NCI-H1092 (cell line): ENCODE measurements at places on chromosomes 6 and 20.
A peak's percentile ranks its signal among the peaks of the same experiment; 100 is the strongest.

GRCh38 chr6:161618831-161619454 is 345.1 kb upstream of the AGPAT4 start:
- peak; percentile 83 for DNase-seq

- no peak for DNase-seq
Measured at GRCh38 chr6:24547243-24547642, 52.5 kb downstream of the ALDH5A1 start.

GRCh38 chr6:165967810-165968407 is 199.7 kb downstream of the TBXT start:
- DNase-seq, result no peak

DNA sequence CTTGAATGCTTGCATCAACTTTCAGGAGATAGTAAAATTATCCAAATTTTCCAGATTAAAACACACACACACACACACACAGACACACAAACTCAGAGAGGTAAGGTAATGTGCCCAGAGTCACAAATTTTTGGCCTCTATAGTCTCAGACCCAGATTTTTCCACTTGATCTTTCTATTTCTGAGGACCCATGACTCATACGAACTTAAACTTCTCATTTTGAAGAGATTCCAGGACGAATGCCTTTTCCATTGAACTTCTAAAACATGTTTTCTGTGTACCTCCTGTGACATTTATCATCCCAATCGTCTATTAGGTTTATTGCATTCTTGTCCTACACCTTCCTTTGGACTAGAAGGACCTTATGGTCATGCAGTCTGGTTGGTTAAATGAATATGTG is 172.9 kb upstream of the COL21A1 start:
- DNase-seq, result no peak

- DNase-seq, result no peak
Measured at GRCh38 chr6:170441316-170441715, 111.8 kb downstream of the PSMB1 start.

DNA sequence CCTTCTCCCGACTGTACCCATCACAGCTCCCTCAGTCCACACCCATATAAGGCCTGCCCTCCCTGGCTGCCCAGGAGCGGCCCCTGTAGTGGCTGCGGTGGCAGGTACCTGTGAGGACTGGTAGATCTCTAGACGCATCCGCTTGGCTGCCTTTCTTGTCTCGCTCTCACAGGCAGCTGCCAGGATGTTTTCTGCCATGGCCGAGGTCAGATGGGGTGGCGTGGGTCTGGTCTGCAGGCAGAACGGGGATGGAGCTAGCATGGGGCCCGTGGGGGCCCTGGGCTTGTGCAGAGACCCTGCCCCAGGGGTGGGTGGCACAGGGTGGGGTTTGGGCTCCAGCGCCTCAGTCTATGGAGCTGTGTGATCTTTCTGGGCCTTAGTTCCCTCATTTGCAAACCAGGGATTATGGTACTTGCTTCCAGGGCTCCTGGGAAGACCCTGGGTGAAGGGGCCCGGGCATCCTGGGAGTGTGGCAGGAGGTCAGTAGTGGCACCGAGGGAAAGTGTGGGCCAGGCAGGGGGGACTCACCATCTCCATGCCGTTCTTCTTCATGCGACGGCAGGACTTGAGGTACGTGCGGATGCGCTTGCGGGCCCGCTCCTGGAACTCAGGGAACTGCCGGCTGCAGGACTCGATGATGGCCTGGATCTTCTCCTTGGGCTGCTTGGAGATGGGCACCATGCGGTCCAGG is 94.8 kb downstream of the ASXL1 start:
- DNase-seq, result no peak

DNA sequence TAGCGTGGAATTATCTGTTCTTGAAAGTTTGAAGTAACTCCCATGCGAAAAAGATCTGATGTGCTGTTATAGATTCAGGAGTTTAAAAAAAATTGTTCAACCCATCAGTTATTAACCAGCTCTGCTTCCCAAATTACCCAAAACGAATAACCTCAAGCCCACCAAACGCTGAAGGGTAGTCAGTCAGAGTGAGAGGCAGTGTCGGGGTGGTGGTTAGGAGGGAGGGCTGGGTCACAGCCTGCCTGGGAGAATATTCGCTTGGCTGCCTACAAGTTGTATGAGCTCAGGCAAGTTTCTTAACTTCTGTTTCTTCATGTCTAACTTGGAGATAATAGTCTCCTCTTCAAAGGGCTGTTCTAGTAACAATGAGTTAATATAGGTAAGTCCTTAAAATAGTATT is 114.6 kb downstream of the JPH2 start:
- no peak for DNase-seq

GRCh38 chr6:22530506-22530905 is 38.9 kb upstream of the HDGFL1 start:
- DNase-seq, result no peak

DNA sequence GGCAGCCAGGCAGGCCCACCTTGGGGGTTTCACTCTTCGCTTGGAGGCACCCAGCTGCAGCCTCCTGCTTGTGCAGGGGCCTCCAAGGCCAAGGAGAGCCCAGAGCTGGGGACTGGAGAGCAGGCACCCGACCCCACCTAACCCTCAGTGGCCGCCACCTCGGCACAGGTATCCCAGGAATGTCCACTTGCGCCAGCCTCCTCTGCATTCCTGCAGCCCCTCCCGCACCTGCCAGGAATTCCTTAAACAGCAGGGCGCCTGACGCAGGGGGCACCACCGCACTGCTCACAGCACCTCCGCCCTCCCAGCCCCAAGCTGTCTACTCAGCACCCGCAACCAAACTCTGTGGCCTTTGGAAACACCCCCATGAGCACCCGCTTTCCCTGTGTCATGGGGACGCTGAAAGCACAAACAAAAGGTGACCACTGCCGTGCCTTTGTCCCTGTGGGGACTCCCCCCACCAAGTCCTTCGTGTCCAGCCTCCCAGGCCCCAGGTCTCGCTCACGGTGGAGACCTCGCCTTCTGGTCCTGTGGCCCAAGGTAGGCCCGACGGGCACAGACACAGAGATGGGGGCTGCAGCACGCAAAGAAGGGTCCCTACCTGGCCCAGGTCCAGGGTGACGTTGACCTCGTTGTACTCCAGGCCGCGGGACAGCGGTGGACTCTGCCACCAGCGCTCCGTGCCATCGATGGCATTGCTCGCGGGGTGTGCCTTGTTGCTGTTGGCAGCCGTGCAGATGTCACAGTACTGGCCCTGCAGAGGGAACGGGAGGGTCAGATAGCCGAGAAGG is 5.1 kb downstream of the LAMA5 start:
- DNase-seq, result no peak

- DNase-seq, result no peak
Measured at GRCh38 chr6:81865712-81866111, 113.2 kb upstream of the TENT5A start.

GRCh38 chr6:108877046-108877751 is 29.0 kb downstream of the ARMC2 start:
- no peak for DNase-seq

DNA sequence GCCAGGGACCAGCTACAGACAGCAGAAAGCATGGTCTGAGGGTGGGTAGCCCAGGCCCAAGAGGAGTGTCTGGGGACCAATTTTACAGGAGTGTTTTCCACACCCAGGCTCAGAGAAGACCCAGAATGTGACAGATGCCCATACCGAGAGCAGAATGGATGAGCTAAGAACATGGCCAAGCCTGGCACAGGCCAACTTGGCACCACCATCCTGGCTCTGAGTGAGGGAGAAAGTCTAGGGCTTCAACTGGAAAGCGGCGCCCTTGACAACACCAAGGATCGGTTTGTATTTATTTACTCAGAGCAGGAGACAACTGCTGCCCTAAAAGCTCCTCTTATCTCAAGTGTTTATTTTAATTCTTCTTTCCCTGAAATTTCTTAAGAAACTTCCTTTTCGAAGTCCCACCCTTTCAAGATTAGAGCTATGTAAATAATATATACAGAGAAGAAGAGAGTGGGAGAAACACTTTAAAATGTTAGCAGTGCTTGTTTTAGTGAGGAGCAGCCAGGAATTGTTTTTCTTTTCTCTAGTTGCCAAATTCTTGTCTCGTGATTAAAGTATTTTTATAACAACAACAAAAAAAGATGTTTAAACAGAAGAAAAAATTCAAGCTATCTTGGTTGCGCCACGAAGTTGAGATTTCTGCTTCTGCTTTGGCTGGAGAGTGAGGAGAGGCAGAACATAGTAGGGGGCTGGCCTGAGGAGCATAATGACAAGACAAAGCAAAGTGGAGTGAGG is 16.2 kb downstream of the TNXB start:
- DNase-seq, result no peak

DNA sequence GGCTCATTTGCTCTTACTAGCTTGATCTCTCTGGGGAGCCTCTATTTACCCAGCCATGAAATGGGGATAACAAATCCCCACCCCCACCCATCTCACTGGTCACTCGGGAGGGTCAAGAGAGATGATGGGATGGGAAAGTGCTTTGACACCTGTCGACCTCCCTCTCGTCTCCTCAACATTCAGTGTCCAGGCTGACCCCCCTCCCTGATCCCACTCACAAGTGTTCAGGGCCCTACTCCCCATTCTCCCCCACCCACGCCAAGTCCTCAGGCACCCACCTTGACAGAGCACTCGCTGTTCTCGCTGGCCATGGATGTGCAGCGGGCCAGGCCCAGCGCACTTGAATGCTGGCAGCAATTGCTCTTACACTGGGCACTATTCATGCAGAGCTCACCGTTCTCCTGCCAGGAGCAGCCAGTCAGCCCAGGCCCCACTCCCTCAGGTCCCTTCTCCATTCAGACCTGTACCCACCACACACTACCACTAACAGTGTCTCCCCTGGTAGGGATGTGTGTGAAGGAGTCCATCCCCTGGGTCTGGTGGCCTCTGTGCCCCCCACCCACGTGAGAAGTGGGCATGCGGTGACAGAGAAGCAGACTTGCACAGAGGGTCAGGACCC is 1.6 kb downstream of the CLPS start:
- DNase-seq, result no peak
